ENCODE measurements at places on chromosomes 11 and 22.

GRCh38 chr11:844693-845644 lies 2.3 kb downstream of the TSPAN4 start:
- no peak for DNase-seq

DNA sequence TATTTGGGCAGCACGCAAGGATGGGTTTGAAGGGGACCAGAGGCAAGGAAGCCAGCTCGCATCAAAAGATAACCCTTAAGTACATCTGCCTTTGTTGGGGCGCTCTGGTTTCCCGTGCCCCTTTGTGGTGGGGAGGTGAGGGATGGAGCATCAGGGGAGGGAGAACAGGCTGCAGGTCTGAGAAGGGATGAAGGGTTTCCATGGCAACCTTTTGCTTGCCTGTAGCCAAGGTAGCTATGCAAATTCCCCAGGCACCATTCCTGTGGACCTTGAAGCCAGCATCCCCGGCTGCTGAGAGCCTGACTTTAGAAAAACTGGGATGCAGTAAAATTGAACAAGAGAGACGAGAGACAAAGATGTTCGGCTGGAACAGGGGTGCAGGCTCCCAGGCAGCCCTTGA lies 75.7 kb downstream of the SEZ6L start:
- no peak for DNase-seq

GRCh38 chr11:12831471-12832202 lies 157.4 kb downstream of the TEAD1 start:
- no peak for DNase-seq

DNA sequence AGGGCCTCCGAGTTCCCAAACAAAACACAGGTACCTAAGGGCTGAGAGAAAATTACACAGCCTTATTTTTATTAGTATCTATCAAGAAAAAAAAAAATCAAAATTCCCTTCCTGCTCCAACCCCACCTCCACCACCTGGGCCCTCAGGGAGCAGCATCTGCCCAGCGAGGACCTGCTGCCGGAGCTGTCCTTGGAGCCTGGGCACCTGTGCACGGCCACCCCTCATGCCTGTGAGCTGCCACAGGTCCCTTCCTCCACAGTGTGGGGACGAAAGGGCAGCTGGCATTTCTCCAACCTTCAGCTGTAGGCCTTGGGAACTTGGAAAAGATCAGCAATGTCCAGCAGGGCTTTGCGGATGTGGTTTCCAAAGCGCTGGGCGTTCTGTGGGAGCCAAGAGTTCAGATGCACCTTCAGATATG lies 6.3 kb upstream of the SYCE3 start:
- DNase-seq, result no peak
